ENCODE measurements at places on chromosomes 1 and 21. TPM values are rescaled to one million over a fixed set of nuclear protein-coding genes. Genes with fewer than 3 reads are reported as not detected.

The PLA2G2C gene
- 0.43 TPM for total RNA-seq

The NBPF4 gene
- not detected for total RNA-seq

- no peak for DNase-seq
These were observed 64.8 kb downstream of the GPR137B start for GRCh38 chr1:236207121-236207520.

GRCh38 chr21:37915497-37915911, 753 bp downstream of the KCNJ6 start:
- no peak for DNase-seq

GRCh38 chr1:109985247-109986053, 885 bp downstream of the AHCYL1 start:
- peak; percentile 16 for DNase-seq

DNA sequence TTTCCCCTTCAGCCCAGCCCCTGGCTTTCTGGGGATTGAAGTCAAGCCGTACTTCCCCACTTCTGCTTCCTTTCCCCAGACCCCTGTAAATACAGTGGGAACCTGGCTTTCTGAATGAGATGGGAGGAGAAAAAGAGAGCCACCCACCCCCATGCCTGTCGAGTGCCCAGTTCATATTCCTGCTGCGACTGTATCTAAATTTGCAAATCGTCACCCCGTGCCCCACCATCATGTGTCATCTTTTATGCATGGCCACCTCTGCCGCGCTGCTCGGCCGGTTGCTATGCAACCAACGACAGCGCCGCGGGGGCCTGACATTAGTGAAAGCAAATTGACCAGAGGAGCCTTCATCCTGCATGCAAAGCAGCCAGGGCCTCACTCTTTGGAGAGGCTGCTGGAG, 143.0 kb downstream of the ELAVL4 start:
- DNase-seq, result no peak
